ENCODE measurements at places on chromosomes 5 and 9.

GRCh38 chr9:127172066-127172707 is 49.8 kb upstream of the ANGPTL2 start:
- no peak for DNase-seq

- DNase-seq: no peak
These were observed 243.0 kb upstream of the PTPRD start for GRCh38 chr9:10855847-10856246.

GRCh38 chr9:69463497-69464068 is 138.6 kb downstream of the ENTREP1 start:
- DNase-seq: no peak

- DNase-seq: no peak
These were observed 1052.3 kb downstream of the PTPRD start for GRCh38 chr9:9560382-9561035.

GRCh38 chr5:147935032-147935431 is 28.7 kb upstream of the C5orf46 start:
- DNase-seq: no peak
